CD8-positive, alpha-beta memory T cell (primary cell): ENCODE measurements at places on chromosomes 2 and 18. TPM values are rescaled to one million over a fixed set of nuclear protein-coding genes. Genes with fewer than 3 reads are reported as not detected.

Gene ZNF513
- 9.2 TPM for total RNA-seq

Gene BUB1
- 46.9 TPM for total RNA-seq

Gene LDLRAD4
- 27.3 TPM for total RNA-seq

GRCh38 chr2:162521871-162522650 lies 178.1 kb downstream of the GCA start:
- DNase-seq, result no peak

GRCh38 chr18:44833786-44834185 lies 153.1 kb downstream of the SETBP1 start:
- no peak for DNase-seq

DNA sequence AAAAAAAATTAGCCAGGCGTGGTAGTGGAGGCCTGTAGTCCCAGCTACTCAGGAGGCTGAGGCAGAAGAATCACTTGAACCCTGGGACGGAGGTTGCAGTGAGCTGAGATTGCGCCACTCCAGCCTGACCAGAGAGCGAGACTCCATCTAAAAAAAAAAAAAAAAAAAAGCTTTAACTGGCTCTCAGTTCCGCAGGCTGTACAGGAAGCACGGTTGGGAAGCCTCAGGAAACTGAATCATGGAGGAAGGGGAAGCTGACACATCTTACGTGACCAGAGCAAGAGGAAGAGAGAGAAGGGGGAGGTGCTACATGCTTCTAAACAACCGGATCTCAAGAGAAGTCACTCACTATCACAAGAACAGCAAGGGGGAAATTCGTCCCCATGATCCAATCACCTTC lies 505.6 kb upstream of the SLC8A1 start:
- no peak for DNase-seq

GRCh38 chr2:133668547-133668946 lies 100.3 kb upstream of the NCKAP5 start:
- DNase-seq, result no peak

DNA sequence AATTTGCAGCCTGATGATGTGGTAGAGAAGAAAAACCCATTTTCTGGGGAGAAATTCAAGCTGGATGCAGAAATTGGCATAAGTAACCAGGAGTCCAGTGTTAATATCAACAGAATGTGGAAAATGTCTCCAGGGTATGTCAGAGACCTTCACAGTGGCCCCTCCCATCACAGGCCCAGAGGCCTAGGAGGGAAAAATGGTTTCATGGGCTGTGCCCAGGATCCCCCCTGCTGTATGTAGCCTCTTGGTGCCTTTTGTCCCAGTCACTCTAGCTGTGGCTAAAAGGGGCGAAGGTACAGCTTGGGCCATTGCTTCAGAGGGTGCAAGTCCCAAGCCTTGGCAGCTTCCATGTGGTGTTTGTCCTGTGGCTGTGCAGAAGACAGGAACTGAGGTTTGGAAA lies 40.2 kb downstream of the CACNB4 start:
- DNase-seq, result no peak

- DNase-seq, result no peak
Measured at GRCh38 chr2:99470957-99471356, 18.9 kb downstream of the REV1 start.
